Activated naive CD4-positive, alpha-beta T cell treated with anti-CD3 and anti-CD28 coated beads, Interleukin-2, amount 10 ng/mL, durations not matched to agents 7 days and 5 days (primary cell): ENCODE measurements at places on chromosomes 7 and 10.
A peak's percentile ranks its signal among the peaks of the same experiment; 100 is the strongest.

- no peak for DNase-seq
Measured at GRCh38 chr7:25493805-25494366, 265.6 kb upstream of the NPVF start.

DNA sequence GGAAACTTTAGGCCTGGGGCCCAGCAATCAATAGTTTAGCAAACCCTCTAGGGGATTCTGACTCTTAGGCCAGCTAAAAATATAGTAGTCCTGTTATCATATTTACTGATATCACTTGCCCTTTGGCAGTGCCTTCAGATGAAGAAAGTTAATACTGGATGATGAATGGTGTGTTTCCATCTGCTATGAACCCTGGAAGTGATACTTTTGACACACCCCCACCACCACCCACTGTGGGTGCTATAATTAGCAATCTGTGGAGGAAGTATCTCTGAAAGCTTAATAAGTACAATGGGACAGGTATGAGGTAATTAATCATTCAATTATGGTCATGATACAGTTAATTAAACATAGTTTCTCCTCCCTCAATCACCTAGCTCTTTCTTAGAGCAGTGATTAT is 90.4 kb upstream of the LRRTM3 start:
- DNase-seq = no peak

DNA sequence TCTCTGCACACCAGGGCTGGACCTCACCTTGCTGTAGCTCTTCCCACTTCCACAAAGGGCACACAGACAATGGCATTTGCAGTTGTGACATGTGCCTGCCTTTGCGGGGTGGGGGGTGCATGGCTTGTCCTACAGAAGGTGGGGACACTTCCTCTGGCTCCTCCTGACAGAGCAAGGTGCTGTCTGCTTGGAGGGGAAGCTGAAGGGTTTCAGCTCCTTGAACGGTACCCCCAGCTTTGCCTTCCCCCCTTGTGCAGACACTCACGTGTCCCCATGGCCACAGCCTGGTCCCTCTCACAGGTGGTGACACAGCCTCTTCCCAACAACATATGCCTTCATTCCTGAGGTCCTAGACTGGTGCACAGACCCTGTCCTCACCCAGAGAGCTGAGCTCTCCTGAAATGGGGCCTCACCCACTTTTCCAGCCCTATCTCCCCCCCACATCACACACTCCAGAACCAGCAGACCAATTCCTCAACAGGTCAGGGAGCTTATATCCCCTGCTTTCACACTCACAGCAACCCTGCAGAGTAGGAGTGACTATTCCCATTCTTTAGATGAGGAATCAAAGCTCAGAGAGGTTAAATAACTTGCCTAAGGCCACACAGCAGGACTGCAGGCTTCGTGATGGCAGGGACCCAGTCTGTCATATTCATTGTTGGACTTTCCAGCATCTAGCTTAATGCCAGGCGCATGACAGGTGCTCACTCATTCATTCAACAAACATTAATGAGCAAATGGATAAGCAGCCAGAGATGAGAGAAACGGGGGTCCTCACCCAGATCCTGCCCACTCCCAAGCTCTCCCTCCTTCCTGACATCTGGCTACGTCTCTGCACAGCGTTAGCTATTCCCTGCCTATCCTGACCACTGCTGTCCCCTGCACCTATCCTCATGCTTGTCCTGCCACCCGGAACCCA is 44.4 kb downstream of the PARP12 start:
- DNase-seq = no peak

DNA sequence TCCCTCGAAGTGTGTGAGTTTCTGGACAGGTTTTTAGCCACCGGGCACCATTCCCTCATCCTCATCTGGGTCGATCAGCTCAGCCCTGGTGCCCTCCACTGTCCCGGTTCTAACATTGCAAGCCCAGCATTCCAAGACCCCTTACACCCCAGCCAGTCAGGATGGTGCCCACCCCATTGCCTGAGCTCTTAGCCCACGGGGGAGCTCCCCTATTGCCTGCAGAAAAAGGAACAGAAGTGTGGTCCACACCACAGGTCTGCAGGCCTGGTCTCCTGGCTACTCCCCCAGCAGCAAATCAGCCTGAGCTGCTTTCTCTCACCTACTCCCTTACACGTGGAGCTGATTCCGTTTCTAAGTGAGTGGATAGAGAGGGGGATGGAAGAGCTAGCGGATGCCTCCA is 4.8 kb downstream of the CALML5 start:
- no peak for DNase-seq

DNA sequence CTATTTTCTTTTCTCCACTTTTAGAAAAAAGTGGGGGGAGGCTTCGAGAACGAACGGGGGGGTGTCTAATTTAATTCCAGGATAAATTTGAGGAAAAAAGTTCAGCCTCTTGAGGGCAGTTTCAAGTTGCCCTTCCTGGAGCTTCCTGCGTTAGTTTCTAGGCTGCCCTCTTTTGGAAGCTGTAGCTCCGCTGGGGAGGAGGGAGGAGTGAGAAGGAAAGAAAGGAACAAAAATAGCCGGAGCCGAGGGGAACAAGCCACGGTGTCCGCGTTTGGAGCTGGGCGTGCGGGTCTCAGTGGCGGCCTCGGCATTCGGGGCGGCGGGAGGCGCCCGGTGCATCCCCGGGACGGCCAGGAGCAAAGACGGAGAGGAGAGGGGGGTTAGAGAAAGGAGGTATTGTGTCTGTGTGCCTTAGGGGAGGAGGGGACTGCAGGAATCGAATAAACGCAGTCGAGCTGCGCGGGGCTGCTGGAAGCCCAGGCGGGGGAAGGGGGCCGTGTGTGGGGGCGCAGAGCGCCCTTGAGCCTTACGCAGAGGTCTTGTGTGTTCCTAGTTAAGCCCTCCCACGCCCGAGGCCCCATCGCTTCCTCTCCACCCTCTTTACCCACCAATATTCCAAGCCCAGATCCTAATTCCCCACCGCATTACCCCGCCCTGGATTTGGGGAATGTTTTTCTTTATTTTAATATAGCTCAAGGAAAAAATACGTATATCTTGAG is 2.0 kb upstream of the TNRC18 start:
- no peak for DNase-seq

DNA sequence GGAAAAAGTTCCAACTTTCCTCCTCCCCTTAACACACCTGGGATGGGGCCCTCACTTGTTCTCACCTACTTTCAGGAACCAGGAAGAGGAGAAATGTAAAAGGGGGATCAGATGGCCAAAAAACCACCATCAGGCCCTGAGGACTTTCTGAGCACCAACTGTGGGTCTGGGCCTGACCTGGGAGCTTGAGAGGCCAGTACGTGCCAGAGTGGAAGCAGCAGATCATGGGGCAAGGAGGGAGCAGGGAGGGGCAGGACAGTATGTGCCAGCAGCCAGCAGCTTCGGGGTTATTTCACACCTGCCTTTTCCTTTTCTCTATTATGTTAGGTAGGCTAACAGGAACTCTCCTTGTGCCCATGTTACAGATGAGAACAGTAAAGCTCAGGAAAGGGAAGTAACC is 118.8 kb upstream of the UNC5B start:
- DNase-seq = no peak

DNA sequence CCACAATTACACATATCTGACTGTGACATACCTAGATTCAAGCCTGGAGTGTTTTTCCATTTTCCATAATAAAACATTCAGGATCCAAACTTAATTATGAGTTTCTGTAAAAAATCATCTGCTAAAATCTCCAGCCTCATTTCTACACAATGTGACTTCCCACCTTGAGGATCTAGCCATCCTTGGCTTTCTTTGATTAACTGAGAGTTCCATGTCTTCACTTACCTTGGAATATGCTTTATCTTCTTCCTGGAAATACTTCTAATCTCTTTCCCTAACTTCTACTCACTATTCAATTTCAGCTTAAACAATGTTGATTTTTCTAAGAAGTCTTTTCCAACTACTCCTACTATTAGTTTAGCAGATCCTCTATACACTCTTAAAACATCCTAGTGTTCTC is 16.5 kb upstream of the GIMAP2 start:
- no peak for DNase-seq

DNA sequence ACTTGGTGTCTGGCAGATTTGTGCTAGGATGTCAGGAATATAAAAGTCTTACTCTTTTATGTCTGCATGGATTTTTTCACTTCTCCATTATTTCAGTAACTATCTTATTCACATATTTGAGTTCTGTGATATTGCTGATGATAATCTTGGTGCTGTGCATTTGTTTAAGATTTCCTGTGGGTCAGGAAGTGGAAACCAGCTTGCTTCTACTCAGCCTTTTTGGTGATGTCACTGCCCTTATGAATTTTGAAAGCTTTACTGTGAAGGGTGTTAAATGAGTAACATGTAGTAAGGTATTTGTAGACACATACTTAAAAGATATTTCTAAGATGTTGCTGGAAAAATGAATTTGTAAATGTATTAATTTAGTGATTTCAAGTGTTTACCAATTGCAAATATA is 69.5 kb upstream of the VOPP1 start:
- DNase-seq = no peak

GRCh38 chr7:154656618-154657017 is 346.3 kb downstream of the PAXIP1 start:
- DNase-seq = no peak

- DNase-seq = no peak
Measured at GRCh38 chr7:21910253-21910652, 35.4 kb downstream of the CDCA7L start.

DNA sequence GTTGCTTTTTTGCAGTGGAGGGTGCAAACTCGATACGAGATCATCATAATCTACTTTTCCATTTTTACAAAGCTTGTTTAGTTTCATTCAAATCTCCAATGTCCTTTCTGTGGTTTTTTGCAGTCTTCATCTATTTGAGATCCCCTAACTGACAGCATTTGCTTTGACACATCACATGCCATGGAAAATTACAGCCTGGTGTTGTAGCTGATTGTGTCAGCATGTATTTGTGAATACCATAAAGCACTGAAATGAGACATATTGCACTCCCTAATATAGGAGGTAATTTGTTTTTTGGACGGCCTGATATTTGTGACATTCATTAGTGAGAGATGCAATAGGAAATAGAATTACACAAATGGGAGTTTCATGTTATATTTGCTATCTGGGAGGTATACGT is 620.8 kb downstream of the KCNMA1 start:
- DNase-seq = no peak

- peak; percentile 10 for DNase-seq
Measured at GRCh38 chr10:43257347-43258210, 9.3 kb downstream of the RASGEF1A start.

DNA sequence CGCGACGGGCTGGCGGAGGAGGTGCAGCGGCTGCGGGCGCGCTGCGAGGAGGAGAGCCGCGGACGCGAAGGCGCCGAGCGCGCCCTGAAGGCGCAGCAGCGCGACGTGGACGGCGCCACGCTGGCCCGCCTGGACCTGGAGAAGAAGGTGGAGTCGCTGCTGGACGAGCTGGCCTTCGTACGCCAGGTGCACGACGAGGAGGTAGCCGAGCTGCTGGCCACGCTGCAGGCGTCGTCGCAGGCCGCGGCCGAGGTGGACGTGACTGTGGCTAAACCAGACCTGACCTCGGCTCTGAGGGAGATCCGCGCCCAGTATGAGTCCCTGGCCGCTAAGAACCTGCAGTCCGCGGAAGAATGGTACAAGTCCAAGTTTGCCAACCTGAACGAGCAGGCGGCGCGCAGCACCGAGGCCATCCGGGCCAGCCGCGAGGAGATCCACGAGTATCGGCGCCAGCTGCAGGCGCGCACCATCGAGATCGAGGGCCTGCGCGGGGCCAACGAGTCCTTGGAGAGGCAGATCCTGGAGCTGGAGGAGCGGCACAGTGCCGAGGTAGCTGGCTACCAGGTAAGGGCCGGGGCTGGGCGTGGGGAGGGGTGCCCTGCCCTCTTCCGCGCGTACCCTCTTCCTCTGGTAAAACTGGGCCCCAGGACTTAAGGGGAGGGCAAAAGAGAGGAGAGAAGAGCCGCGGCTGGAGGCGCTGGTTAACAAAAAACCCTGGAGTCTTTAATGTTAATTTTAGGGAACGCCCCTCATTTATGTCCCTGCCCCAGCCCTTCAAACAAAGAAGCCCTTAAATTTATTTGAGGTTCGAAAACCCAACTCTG is 987 bp downstream of the INA start:
- no peak for DNase-seq

GRCh38 chr7:97016381-97017191 is 8.0 kb downstream of the DLX5 start:
- DNase-seq = no peak

GRCh38 chr10:8039321-8039881 is 15.1 kb upstream of the GATA3 start:
- no peak for DNase-seq

GRCh38 chr7:50723888-50724287 is 58.8 kb downstream of the GRB10 start:
- no peak for DNase-seq

- no peak for DNase-seq
Measured at GRCh38 chr10:10846504-10846900, 171.2 kb upstream of the CELF2 start.

GRCh38 chr10:8403711-8404371 is 349.4 kb downstream of the GATA3 start:
- DNase-seq = no peak

DNA sequence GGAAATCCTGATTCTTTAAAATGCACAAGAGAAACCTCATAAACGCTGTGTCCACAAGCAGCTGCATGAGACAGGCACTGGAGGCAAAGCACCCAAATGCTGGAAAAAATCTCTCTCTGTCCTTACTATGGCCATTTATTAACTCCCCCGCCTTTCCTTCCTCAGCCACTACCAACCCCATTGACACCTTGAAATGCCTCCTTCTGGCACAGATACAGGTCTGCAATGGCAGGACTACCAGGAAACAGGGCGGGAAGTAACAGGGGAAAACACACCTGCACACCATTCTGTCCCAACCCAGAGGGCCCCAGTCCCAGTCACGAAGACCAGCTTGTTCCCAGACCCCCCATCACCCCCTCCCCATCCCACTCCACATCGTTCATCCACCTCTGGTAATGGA is 224.3 kb downstream of the PARD3 start:
- no peak for DNase-seq

DNA sequence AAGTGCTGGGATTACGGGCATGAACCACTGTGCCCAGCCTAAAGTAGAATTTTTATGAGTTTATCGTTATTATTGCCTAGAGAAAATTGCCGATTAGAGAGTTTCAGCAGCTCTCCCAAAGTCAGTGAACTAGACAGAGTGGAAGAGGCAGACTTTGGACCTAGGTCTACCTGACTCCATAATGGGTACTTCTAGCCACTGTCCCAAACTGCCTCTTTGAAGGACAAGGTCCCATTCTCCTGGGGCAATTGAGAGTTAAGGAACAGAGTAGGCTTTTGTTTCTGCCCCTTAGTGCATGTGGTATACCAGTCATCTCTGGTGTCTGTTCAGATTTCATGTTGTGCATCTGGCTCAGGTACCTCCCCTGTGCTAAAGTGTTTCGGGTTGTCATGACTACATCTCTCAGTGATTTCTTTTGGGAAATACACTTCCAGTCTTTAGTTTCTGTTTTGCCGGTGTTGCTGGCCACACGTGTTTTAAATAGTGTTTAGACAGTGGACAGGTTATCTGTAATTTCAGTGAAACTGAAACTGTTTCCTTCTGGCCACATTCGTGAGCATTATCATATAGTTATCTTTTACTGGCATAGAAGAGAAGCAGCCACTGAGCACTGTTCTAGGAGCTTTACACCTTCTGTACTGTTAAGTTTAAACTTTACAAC is 4.7 kb downstream of the TMEM236 start:
- no peak for DNase-seq
